ENCODE measurements at places on chromosomes 3 and 15. TPM values are rescaled to one million over a fixed set of nuclear protein-coding genes. Genes with fewer than 3 reads are reported as not detected.

DNA sequence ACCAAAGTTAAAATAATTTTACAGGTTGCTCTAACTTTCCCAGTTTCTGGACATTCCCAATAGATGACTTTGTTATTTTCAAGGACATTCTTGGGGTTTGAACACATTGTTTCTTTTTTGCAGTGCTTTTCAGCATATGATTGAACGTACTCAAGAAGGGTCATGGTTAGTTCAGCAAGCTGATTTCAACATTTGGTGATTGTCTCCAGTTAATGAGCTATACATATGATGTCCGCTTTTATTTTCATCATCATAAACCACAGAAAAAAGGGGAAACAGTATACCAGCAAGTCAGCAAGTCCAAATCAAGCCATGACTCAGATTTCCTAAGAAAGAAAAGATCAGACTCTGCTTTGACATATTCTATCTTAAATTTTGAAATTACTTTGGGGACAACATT is 69.4 kb downstream of the B3GALNT1 start:
- no peak for DNase-seq

GRCh38 chr15:53434174-53434678 is 325.2 kb downstream of the WDR72 start:
- no peak for DNase-seq

DNA sequence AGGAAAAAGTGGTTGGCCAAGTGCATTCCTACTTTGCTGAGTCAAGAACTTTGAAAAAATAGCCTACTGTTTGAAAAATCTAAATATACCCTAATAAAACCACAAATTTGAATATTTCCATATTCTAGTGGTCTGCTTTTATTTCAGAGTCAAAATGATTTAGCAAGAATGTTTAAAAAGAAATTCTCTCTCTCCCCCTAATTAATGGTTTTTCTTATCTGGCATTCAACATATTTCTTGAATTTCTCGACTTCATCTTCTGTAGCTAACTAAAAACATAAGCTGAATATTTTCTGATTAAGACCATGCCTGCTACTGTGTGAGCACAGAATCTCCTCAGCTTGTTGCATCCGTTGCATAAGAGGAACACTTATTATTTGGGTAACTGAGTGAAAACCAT is 563.5 kb upstream of the TBL1XR1 start:
- DNase-seq, result no peak

GRCh38 chr3:100988080-100988479 is 5.1 kb downstream of the ABI3BP start:
- no peak for DNase-seq

- DNase-seq, result no peak
Observed at GRCh38 chr3:10366651-10367101, 45.8 kb upstream of the SEC13 start.

DNA sequence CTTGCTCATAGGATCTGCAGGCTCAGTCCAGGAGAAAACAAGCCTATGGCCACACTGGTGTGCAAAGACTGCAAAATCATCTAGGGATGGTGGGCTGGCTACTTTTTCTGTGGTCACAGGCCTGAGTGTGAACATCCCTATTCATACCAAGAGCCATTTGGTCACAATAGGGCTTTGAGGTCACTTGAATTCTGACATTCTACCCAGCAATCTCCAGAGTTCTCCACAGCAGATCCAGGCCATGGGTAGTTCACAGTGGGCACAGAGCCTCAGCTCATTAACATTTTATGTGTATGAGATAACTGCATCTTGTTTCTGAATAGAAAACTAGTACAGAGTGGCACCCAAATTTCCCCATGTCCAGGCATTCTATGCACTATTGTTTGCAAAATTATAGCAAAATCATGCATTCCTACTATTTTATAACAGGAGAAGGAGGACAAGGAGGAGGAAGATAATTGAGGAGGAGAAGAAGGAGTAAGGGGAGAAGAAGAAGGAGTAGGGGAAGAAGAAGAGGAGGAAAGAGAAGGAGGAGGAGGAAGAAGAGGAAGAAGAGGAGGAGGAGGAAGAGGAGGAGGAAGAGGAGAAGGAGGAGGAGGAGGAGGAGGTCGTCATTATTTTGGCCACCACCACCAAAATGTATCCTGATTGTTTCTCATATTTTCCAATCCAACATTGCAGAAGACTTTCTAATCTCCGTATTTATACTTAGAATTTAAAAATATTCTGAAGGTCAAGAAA is 129.0 kb downstream of the SEMA6D start:
- no peak for DNase-seq

- DNase-seq, result no peak
Observed at GRCh38 chr15:74263466-74263865, 27.3 kb downstream of the CCDC33 start.

DNA sequence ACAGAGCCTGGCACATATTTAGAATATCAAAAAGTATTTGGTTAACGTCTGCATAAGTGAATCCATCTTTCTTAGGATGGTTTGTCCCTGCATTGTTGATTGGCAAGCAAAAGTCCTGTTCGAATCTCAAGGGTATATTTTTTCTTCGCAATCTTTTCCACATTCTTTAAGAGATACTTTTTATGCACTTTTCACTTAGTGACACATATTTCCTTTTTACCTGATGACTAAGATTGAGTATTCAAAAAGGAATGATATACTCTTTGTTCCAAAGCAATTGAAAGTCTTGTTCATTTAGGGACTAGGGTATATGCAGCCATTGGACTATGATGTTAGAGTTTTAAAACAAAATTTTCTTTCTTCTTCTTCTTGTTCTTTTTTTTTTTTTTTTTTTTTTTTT is 349.9 kb downstream of the NLGN1 start:
- DNase-seq, result no peak

DNA sequence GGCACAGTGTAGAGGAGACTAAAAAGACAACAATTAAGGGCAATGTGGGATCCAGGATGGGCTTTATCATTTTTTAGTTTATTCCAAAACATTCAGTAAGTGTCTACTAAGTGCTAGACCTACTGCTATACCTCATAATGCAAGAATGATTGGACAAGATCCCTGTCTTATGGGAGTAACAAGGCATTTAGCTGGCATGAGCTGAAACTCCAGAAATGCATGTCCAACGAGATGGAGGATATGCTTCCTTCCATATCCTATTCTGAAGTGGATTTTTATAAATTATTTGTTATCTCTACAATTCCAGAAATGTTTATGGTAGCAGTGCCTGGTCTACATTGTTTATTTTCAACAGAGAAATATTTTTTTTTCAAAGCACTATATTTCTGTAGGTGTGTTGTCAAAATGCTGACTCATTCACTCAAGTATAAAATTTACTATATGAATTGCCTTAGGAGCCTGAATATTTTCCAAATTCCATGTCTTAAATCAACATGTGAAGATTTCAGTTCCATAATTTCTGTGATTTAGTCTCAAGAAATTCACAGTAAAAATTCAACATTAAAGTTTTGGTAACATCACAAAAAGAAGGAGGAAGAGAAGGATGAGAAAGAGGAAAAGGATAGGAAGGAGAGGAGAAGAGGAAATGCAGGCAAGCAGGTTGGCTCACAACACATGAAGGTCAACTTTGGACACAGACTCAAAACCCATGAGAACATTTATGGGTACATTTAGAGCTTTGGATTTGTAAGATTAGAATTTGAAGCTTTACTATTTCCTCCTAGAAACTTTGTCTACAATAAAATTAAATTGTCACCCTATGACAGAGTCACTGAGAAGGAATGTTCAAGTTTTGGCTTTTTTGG is 88.6 kb downstream of the P3H2 start:
- no peak for DNase-seq

DNA sequence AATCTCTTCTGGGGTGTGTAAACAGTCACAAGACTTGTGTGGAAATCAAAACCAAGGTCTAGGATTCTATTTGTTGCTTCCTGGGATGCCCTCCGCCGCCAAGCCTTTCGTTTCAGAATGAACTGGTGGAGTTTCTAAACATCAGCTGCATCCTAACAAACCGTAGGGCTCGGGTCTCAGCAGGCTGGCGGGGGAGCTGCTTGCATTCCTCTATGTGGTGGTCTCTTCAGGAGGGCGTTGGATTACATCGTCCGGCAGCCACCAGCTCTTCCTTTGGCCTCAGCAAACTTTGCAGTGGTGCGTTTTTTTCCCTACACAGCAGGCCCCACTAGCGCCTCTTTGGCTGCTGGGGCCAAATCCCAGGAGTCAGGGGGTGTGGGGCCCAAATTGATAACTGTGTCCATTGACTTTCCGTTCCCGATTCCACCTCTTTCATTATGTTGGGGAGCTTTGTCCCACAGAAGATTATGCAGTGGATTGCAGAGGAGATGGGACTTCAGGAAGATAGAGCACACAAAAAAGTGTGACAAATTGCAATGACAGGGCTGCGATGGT is 390.0 kb upstream of the NR2F2 start:
- DNase-seq, result no peak

DNA sequence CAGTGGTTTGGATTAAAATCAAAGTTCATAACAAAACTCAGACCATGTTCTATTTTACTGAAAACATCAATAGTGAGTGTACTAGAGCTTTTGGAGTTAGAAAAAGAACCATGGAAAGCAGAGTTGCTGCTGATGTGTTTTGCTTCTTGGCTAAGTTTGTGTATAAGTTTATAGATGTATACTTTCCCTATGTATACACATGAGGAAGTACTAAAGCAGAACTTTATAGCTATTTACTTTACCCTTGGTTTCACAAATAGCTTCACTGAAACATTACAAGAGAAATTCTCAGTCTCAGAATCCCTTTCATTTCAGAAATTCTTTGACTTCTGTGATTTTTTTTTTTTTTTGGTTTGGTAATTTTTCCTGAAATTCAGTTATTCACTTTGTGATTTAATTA is 229.0 kb downstream of the PTPRG start:
- DNase-seq, result no peak

- DNase-seq, result no peak
Observed at GRCh38 chr15:67165254-67166253, 88.9 kb downstream of the AAGAB start.

DNA sequence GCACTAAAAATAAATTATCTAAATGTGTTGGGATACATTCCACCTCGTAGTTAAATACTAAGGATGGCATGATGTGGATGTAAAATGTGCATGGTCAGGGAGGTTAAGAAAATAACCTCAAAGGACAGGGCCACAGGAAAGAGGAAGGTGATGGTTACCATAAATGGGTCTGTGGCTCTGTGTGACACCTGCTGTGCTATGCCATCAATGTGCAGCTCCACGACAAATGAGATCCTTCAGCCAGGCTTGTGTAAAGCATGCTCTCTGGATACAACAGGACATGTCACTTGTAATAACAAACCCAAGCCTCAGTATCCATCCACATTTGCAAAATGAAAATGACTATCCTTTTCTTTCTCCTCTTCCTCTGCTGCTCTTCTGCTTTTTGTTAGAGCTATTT is 456.7 kb upstream of the RASGRP1 start:
- DNase-seq, result no peak

DNA sequence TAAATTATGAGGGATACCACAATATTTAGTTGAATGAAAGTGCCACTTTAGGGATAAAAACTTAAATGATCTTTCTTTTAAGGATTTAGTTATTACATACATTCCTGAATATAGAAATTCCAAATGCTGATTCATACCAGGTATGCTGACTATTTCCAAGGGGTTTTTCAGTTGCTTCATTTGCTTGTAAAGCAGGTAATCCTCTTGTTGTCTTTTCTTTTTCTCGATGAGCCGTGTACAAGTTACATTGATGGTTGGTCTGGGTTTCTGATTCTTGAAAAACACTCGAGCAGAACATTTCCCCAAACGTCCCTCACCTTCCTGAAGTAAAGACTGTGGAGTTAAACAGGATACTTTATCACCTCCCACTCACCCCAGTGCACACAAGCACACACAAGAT is 21.7 kb downstream of the RARRES1 start:
- DNase-seq, result no peak

- DNase-seq, result no peak
Observed at GRCh38 chr3:138845181-138845601, 10.5 kb upstream of the PIK3CB start.

DNA sequence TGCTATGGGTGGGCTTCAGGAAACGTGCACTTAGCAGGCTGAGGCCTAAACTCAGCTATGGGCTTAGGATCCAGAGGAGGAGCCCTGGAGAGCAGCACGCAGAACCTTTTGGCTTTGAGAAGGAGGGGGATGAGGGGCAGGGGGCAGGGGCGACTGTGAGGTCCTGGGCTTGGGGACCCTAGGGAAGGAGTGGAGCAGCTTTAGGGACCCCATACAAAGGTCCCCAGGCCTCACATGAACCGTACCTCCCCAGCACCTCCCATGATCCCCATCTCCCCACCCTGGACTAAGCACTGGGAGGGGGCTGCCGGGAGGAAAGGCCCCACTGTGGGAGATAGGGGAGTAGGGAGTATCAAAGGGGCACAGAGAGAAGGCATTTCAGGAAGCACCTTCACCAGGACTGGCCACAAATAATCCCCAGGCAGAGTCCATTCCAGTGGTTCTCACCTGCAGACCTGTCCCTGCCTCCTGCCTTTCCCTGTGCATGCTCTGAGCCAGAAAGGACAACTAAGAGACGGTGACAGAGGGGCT is 62.0 kb upstream of the KLF13 start:
- DNase-seq, result no peak

- DNase-seq, result no peak
Observed at GRCh38 chr15:28974142-28974541, 88.4 kb downstream of the APBA2 start.

DNA sequence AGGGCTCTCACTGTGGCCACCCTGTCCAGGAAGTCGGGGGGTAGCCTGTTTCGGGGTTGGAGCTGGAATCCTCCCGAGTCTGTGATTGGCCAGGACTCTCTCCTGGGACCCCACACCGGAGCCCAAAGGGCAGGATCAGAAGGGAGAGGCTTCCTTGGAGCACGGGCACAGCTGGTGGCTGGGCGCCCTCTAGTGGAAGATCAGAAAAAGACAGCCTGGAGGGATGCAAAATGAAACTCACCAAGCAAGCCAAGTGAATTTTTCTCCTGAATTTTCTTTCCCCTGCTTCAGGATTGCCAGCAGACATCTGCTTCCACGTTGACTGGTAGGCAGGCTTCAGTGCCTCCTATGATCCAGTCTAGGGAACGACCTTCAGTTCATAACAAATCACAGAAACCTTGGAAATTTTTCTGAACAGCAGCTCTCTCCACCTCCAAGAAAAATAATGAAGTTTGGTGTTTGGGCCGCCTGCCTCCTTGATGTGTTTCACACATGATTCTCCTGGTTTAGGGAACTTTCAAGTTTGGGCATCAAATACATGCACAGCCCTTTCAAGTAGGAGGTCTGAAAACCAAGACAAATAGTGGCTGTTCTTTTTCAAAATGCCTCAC is 224.6 kb downstream of the VPS13C start:
- peak; percentile 35 for DNase-seq

- DNase-seq, result no peak
Observed at GRCh38 chr3:30252474-30252873, 353.9 kb upstream of the TGFBR2 start.

Gene TTBK2
- 7.2 TPM for polyA plus RNA-seq

Gene P4HTM
- polyA plus RNA-seq, result 46.5 TPM

Gene ADAMTSL3
- 8.0 TPM for polyA plus RNA-seq

Gene CPN2
- 0.09 TPM for polyA plus RNA-seq

Gene C3orf49
- 0.33 TPM for polyA plus RNA-seq

Gene IMPG2
- 0.57 TPM for polyA plus RNA-seq

Gene SEMA3G
- 2.9 TPM for polyA plus RNA-seq

Gene ITIH1
- 1.6 TPM for polyA plus RNA-seq

Gene ZBTB11
- polyA plus RNA-seq, result 19.1 TPM

Gene GP5
- polyA plus RNA-seq, result 0.33 TPM

Gene CHST14
- polyA plus RNA-seq, result 12.5 TPM

Gene SGO1
- polyA plus RNA-seq, result 4.7 TPM

Gene PLCH1
- polyA plus RNA-seq, result 7.4 TPM

Gene MKRN3
- 0.91 TPM for polyA plus RNA-seq

Gene UNC13C
- 1.1 TPM for polyA plus RNA-seq

Gene TNIK
- 32.3 TPM for polyA plus RNA-seq

Gene IRAK2
- 2.2 TPM for polyA plus RNA-seq

Gene TRIM42
- not detected for polyA plus RNA-seq
